HFFc6 (cell line): ENCODE measurements at places on chromosomes 3 and 15. TPM values are rescaled to one million over a fixed set of nuclear protein-coding genes. Genes with fewer than 3 reads are reported as not detected.

DNA sequence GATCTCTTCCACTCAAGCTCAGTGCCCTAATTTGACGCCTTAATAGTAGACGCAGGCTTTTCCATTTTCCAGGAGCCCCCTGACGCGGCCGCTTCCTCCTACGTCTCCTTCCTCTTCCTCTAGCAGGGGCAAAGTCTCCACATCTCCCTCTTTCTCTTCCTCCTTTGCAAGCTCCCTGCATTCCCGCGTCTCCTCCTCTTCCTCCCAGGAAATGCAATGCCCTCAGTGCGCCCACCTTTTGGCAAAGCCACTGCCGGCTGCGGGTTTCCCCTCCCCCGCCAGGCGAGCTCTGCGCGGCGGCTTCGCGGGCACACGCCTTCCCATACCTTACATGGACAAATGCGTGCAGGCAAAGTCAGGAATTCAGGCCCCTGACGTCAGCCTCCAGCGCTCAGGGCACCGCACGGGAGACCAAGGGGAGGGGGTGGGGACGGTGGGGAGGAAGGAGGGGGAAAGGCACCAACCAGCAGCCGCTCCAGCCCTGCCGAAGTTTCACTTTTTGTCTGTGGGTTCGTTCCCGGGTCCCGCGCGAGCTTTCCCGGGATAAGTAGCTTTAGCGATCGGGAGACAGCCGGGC lies 432 bp upstream of the LPP start:
- peak; percentile 89 for DNase-seq

GRCh38 chr15:34588046-34588674 lies 4.7 kb upstream of the GOLGA8B start:
- peak; percentile 83 for DNase-seq

DNA sequence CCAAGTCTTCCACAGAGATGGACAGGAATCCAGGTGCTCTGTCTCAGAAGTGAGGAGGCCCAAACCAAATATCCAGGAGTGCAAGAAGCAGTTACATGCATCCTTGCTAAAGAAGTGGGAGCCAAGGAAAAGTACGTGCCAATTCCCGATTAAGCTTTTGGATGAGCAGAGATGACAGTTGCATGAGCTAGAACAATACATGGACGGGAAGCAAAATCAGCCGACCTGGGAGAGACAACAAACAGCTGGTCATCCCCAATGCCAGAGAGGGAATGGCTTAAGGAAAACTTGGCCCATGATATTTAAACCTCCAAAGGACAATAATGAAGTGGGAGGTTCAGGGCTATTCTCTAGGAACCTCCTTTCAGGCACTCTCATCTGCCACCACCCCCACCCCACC lies 86.0 kb upstream of the ABHD17C start:
- no peak for DNase-seq

DNA sequence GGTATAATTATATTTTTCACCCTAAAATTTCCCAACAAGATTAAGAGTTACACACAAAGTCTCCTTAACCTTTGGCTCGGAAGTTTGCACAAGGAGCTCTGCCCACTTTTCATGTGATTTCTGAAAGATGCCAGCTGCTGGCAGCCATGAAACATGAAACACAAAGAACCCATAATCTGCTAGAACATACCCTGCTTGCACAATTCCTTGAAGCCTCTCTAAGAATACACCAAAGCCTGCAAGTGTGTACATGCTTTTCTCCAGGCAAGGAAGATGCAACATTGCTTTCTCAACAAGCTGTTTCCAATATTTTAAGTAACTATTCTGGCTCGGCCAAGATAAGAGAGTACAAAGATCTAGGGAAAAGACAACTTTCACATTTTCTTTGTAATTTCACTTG lies 182.0 kb upstream of the WNT5A start:
- DNase-seq, result no peak

GRCh38 chr15:43329217-43329959 lies 985 bp downstream of the LCMT2 start:
- DNase-seq, result peak; percentile 0

DNA sequence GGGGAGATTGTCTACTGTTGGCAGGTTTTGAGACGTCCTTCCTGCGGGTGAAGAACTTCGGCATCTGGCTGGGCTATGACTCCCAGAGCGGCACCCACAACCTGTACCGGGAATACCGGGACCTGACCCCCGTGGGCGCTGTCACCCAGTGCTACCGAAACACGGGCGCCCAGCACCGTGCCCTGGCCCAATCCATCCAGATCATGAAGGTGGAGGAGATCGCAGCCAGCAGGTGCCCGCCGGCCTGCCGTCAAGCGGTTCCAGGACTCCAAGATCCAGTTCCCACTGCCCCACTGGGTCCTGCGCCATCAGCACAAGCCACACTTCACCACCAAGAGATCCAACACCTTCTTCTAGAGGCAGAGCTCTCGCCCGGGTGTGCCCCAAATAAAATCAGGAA lies 194.9 kb upstream of the EPHA6 start:
- DNase-seq, result no peak

DNA sequence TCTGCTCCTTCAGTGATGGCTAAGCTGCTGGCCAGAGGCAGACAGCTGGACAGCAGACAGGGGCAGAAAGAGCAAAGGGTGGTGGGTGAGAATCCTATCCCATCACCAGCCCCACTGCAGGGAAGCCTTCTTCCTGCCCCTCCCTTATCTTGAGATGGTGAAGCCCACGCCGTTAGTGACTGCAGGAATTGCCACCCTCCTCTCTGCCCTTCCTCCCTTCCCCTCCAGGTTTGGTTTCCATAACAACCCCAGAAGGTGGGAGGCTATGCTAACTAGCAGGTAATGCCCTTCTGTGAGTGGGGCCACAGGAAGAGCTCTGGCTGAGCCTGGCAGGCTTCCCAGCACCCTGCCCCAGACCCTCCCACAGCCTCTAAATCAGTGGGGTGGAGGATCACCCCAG lies 32.8 kb downstream of the SCN5A start:
- no peak for DNase-seq

DNA sequence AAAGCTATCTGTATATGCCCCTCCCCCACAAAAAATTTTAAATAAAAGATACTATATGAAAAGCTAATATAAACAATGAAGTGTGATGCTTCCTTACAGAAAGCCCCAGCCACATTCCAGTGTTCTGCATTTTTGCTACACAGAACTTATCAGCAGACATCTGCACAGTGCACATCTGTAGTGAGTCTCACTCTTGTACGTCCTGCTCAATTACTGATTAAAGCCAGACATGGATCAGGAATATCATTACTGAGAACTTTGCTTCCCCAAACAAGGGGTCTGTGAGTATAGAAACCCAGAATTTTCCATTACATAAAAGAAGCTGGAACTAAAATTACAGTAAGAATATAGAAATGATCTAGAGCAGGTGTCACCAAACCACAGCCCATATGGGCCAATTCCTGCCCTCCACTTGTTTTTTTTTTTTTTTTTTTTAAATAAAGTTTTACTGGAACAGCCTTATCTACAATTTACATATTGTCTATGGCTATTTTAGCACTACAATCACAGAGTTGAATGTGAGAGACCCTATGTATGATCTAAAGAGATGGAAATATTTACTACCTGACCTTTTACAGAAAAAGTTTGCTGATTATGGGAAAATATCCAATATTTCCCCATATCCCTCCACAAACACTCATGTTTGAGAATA lies 45.7 kb downstream of the UBP1 start:
- no peak for DNase-seq

GRCh38 chr3:81274671-81275070 lies 486.8 kb downstream of the GBE1 start:
- DNase-seq, result no peak

DNA sequence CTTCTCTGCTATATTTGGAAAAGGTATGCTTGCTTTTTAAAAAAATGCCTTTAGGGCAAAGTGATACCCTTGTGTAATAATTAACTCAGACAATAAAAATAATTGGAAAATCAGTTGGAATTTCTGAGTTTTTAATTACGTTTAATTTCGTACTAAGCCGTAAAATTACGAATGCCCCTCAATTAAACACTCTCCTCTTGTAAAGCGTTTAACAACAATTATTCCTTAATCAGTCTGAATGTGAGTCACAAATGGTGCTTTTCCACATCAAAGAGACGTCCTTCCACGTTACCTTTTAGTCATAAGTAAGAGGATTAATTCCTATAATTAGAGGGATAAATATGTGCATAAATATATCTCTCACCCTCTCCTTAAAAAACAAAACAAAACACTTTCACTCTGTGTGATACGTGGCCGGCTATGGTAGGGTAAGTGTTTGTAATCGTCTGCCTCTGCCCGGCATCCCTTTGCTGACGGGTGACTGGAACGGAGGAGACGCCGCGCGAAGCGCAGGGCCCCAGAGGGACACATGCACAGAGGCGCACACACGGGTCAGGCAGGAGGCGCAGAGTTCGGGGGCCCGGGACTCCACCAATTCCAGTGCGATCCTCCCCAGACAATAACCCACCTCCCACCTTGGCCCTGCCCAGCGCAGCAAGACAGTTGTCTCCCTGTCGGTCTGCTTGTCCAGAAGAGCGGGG lies 9.7 kb upstream of the MEIS2 start:
- no peak for DNase-seq

DNA sequence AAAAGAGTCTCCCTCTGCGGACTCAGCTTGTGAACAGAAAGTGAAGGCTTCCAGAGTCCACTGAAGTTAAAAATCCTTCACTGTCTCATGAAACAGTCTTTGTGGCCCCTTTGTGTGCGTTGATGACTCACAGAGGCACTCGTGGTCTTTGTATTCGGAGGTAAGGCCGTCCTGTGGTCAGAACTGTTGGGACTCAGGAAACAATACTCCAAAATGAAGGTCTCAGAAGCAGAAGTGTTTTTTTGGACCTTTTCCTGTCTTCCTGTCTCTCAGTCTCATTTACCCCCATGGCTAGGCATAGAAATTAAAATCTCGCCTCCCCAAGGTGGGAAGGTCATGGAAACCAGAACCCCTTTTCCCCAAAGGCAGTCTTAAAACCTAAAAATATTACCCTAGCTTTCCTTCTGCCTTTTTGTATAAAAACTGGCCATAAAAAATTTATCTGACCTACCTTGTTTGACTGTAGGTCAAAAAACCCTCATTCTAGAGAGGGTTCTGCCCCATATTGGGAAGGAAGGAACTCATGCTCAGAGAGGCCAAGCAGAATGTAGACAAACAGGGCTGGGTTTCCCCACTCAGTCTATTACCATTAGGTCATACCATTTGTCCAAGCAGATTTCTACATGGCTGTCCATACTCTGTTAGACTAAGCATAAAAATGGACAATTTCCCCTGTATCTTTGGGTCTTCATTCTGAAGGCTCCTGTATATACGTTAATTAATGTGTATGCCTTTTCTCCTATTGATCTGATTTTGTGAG lies 19.1 kb upstream of the EPB42 start:
- no peak for DNase-seq

The PPCDC gene
- 9.8 to 12.0 TPM (median 10.4 TPM) in 3 replicates for total RNA-seq

The PRR20G gene
- total RNA-seq, result not detected in 3 replicates

The SMAD6 gene
- total RNA-seq, result 10.4 to 18.1 TPM (median 11.8 TPM) in 3 replicates
